Thymus (tissue), 14 donors: ENCODE measurements at places on chromosomes 13 and 19. TPM values are rescaled to one million over a fixed set of nuclear protein-coding genes. Genes with fewer than 3 reads are reported as not detected.

Gene ZNF415
- total RNA-seq = 8.1 TPM

Gene SHISA2
- 9.0 TPM for total RNA-seq

Gene SERPINE3
- 0.05 TPM for total RNA-seq

Gene NLRP11
- total RNA-seq = under 0.01 TPM

Gene TSHZ3
- 0.28 TPM for total RNA-seq

Gene COL4A2
- total RNA-seq = 47.2 TPM

Gene DHDH
- total RNA-seq = 0.28 TPM

Gene CYP2F1
- not detected for total RNA-seq

Gene ZNF429
- total RNA-seq = 10.7 TPM

Gene MEF2B
- total RNA-seq = 0.42 TPM

Gene SIAH3
- 0.14 TPM for total RNA-seq

Gene ZNF333
- 6.8 TPM for total RNA-seq

Gene ZNF565
- 3.1 TPM for total RNA-seq
